Glutamatergic neuron (in vitro differentiated cells): ENCODE measurements at places on chromosomes 13 and 19. TPM values are rescaled to one million over a fixed set of nuclear protein-coding genes. Genes with fewer than 3 reads are reported as not detected.

Gene DAND5
- 0.44 TPM for total RNA-seq

Gene CC2D1A
- total RNA-seq, result 56.3 TPM

Gene NANOS2
- not detected for total RNA-seq

Gene ZNF829
- 4.5 TPM for total RNA-seq

Gene SIGLEC12
- not detected for total RNA-seq

Gene PPP1R13L
- total RNA-seq, result 0.93 TPM

Gene UBAC2
- total RNA-seq, result 33.3 TPM

DNA sequence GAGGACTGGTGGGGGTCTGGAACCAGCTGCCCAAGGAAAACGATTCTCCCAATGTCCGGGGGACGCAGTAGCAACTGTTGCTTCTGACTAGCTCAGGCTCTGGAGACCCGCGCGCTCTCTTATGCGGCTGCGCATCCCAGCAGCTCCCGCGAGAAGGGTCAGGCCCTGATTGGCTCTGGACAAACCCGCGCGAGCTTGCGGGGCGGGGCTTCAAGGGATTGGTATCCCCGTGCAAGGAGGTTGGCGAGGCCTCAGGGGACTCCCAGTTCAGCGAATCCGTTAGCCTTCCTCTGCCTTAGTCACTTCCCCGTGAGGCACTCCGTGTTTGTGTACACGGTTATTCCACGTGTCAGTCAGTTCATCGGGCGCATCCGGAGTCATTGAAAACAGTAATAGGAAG lies 20.2 kb downstream of the SIGLECL1 start:
- H3K36me3 ChIP-seq, result peaks cover 3% of the 10 kb centered on the region
- no peaks in the 10 kb centered on the region for H3K4me1 ChIP-seq
- no peak overlapping the region for H3K4me3 ChIP-seq

- peak overlapping the region; percentile 55 for H3K27ac ChIP-seq
- DNase-seq, result no peak
- H3K27me3 ChIP-seq, result peaks cover 19% of the 10 kb centered on the region
- H3K36me3 ChIP-seq, result no peaks in the 10 kb centered on the region
- peaks cover 55% of the 10 kb centered on the region for H3K4me1 ChIP-seq
These were observed 46.2 kb downstream of the ACTN4 start for GRCh38 chr19:38693380-38694223.

GRCh38 chr13:66974174-66974573 lies 256.0 kb downstream of the PCDH9 start:
- no peak overlapping the region for H3K27ac ChIP-seq
- peaks cover 11% of the 10 kb centered on the region for H3K4me1 ChIP-seq
- H3K27me3 ChIP-seq, result peaks cover 3% of the 10 kb centered on the region
- H3K36me3 ChIP-seq, result no peaks in the 10 kb centered on the region
- DNase-seq, result no peak

- no peak overlapping the region for H3K4me3 ChIP-seq
- no peak overlapping the region for H3K27ac ChIP-seq
- peaks cover 4% of the 10 kb centered on the region for H3K27me3 ChIP-seq
- peaks cover 4% of the 10 kb centered on the region for H3K4me1 ChIP-seq
- DNase-seq, result no peak
These were observed 24.6 kb downstream of the ZNF160 start for GRCh38 chr19:53078668-53079067.

GRCh38 chr13:50107205-50107604 lies 92.0 kb downstream of the KCNRG start:
- H3K27ac ChIP-seq, result no peak overlapping the region

DNA sequence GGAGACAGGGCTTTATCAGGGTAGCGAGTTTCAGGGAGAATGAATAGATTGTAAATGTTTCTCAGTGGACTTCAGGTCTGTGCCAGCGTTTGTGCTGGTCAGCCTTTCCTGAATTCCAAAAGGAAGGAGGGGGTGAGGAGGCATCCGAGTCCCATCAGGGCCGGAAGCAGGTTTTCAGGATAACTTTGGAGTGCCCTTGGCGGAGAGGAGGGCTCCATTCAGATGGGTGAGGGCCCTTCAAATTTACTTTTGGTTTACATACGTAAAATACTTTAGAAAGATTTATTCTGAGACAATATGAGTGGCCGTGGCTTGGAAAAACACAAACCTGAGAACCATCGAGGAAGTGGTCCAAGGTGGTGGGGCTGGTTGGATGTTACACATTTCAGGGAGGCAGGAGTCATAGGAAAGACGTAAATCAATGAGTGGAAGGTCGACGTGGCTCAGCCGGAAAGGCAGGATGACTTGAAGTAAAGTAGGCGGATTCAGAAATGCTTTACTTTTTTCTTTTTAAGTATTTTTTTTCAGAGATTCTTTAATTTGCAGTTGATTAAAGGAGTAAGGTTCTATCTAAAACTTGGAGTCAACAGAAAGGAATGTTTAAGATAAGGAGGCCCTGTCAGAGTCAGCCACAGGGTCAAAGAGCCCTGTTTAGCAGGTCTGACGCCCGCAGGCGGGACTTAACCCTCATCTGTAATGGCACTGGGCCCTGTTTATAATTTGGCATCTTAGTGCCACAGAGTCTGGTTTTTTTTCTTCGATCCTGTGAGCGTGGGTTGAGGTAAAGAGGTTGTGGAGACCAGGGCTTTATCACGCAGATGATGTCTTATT lies 32.8 kb downstream of the ATP11A start:
- no peak overlapping the region for H3K27ac ChIP-seq
- H3K4me3 ChIP-seq, result no peak overlapping the region
- H3K27me3 ChIP-seq, result peaks cover 6% of the 10 kb centered on the region
- peaks cover 20% of the 10 kb centered on the region for H3K4me1 ChIP-seq
- DNase-seq, result no peak

DNA sequence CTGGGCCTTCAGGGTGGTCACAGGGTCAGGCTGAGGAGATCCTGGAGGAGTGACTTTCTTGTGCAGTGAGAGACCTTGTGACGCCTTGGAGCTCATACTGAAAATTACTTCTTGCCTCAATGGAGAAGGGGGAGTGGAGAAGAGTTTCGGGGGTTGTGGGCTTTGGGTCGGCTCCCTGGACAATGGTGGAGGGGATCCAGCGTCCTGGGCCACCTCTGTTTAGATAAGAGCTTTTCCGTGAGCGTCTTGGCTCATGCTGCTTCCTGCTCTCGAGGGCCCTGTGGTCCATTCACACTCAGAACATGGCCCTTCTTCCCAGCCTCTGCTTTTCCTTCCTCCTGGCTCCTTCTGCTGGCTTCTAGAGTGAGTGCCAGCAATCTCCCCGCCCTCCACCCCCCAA lies 81.9 kb downstream of the FLT1 start:
- H3K27ac ChIP-seq, result no peak overlapping the region
- no peak overlapping the region for H3K4me3 ChIP-seq
- H3K36me3 ChIP-seq, result no peaks in the 10 kb centered on the region

GRCh38 chr19:38190061-38190460 lies 34.0 kb downstream of the DPF1 start:
- no peak for DNase-seq
- H3K27me3 ChIP-seq, result peaks cover 2% of the 10 kb centered on the region
- H3K4me3 ChIP-seq, result no peak overlapping the region
- peaks cover 7% of the 10 kb centered on the region for H3K36me3 ChIP-seq
- H3K4me1 ChIP-seq, result peaks cover 2% of the 10 kb centered on the region

DNA sequence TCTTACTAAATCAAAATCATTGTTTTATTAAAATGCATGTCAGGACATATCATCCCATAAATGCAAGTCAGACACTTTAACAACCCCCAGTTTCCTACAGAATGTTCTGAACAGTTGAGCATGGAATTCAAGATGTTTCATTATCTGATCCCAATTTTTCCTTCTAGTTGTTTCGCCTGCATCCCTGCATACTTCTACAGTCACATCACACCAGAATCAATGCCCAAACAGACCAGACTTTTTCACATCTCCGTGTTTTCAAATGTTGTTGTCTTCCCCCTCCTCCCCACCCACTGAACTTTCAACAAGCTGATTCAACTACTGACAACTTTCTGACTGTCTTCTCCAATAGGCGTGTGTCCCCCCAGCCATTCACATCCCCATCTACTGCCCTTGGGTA lies 48.6 kb downstream of the LHFPL6 start:
- no peak overlapping the region for H3K27ac ChIP-seq
- peaks cover 1% of the 10 kb centered on the region for H3K27me3 ChIP-seq
- H3K36me3 ChIP-seq, result no peaks in the 10 kb centered on the region
- no peaks in the 10 kb centered on the region for H3K4me1 ChIP-seq
- no peak overlapping the region for H3K4me3 ChIP-seq

DNA sequence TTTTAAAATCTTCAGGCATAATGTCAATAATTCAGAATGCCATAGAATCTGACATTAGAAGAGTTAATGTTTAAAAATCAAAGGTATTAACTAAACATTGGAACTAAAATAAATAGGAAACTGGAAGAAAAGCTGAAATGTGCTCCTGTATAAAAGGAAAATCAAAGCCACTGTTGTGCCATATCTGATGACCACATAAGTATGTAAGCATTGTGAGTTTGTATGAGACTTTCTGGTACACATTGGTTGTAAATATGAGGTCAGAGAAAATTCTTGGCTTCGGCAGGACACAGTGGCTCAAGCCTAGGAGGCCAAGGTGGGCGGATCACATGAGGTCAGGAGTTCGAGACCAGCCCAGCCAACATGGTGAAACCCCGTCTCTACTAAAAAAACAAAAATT lies 48.3 kb upstream of the INTS6 start:
- no peaks in the 10 kb centered on the region for H3K4me1 ChIP-seq
- peaks cover 3% of the 10 kb centered on the region for H3K27me3 ChIP-seq
- DNase-seq, result no peak

- peaks cover 2% of the 10 kb centered on the region for H3K27me3 ChIP-seq
- no peak overlapping the region for H3K27ac ChIP-seq
- no peaks in the 10 kb centered on the region for H3K4me1 ChIP-seq
- peaks cover 12% of the 10 kb centered on the region for H3K36me3 ChIP-seq
- no peak overlapping the region for H3K4me3 ChIP-seq
These were observed 83.8 kb downstream of the MBD3L1 start for GRCh38 chr19:8915997-8916396.

DNA sequence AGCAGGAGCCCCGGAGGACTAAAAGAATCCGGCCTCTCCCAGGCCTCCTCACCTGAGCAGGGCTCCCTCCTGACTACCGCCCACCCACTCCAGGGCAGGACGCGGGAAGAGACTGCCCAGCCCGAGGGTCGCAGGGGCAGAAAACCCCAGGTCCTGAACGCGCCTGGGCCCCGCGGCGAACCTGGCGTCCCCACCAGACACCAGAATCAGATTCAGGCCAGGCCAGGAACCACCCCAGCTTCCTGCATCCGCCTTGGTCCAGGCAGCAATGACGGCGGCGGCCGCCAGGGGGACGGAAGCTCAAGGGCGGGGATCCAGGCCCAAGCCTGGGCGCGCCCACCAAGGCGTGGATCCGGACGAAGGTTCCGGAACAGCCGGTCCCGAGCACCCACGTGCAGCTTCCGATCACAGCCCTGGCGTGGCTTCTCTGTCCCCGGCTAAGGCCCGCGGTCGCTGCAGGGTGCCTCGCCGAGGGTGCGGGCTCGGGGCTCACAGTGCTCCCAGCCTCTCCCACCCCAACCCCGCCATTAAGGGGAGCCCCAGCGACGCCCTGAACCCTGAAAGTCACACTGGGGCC lies 3.6 kb downstream of the LGALS7 start:
- peak; percentile 88 for DNase-seq
- H3K4me1 ChIP-seq, result no peaks in the 10 kb centered on the region
- peak overlapping the region; percentile 43 for H3K27ac ChIP-seq
- H3K27me3 ChIP-seq, result peaks cover 4% of the 10 kb centered on the region

DNA sequence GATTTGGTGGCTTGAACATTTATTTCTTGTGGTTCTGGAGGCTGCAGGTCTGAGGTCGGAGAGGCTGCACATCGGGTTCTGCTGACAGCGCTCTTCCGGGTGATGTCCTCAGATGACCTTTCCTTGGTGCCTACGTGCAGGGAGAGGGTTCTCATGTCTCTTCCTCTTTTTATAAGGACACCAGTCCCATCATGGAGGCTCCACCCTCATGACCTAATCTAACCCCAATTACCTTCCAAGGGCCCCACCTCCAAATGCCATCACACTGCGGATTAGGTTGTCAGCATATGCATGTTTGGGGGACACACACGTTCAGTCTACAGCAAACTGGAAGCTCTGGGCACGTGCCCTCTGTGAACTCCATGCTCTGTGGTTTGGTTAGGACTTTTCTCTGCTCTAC lies 338.6 kb downstream of the FGF9 start:
- H3K4me3 ChIP-seq, result no peak overlapping the region
- H3K27ac ChIP-seq, result no peak overlapping the region

DNA sequence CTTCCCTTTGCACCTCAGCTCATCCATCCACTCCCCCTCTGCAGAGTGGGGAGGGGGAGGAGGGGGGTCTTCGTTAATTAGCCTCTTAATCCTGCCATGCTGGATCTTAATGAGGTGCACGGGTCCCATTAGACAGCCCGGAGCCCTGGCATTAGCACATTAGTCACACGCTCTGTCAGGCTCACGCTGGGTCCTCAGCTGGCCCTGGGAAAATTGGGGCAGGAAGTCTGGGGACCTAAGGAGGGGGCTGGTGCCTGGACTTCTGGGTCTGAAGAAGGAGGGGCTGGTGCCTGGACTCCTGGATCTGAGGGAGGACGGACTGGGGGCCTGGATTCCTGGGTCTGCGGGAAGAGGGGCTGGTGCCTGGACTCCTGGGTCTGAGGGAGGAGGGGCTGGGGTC lies 444 bp upstream of the NCCRP1 start:
- H3K4me3 ChIP-seq, result no peak overlapping the region
- DNase-seq, result no peak
- H3K36me3 ChIP-seq, result no peaks in the 10 kb centered on the region
- peaks cover 12% of the 10 kb centered on the region for H3K27me3 ChIP-seq
- H3K27ac ChIP-seq, result no peak overlapping the region

GRCh38 chr19:49637821-49638738 lies 1.9 kb downstream of the RRAS start:
- peaks cover 17% of the 10 kb centered on the region for H3K27me3 ChIP-seq
- no peak overlapping the region for H3K27ac ChIP-seq
- peak; percentile 60 for DNase-seq
- H3K36me3 ChIP-seq, result no peaks in the 10 kb centered on the region
- H3K4me3 ChIP-seq, result peak overlapping the region; percentile 79

DNA sequence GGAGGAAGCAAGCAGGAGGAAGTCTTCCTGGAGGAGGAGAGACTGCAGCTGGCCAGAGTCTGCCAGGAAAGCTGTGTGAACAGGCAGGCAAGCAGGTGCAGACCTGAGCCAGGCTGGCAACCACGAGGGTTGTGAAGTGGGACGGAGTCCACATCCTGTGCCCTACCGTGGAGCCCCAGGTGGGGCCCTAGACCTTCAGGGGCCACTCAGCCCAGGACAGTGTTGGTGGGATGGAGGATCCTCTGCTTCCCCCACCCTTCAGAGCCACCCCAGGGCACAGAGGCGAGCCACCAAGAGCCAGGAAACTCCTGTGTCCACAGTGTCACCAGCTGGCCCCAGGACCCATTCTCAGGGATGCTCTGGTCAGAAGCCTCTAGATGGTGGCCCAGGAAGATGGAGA lies 8.4 kb upstream of the VSTM2B start:
- H3K36me3 ChIP-seq, result no peaks in the 10 kb centered on the region
- no peak overlapping the region for H3K4me3 ChIP-seq
- H3K27ac ChIP-seq, result no peak overlapping the region
- peaks cover 10% of the 10 kb centered on the region for H3K27me3 ChIP-seq
- peak; percentile 4 for DNase-seq

DNA sequence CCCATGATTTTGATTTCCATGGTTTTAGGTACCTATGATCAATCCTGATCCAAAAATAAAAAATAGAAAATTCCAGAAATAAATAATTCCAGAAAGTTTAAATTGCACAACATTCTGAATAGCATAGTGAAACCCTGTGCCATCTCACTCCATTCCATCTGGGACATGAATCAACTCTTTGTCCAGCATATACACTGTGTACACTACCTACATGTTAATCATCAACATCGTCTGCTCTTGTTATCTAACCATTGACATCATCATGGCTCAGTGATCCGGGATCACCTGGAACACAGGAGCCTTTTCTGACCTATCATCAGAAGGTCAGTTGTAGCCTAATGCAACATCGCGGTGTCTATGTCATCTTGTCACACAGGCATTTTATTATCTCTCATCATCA lies 75.6 kb downstream of the MYO16 start:
- DNase-seq, result no peak
- peaks cover 8% of the 10 kb centered on the region for H3K36me3 ChIP-seq
- H3K4me1 ChIP-seq, result no peaks in the 10 kb centered on the region
- no peaks in the 10 kb centered on the region for H3K27me3 ChIP-seq
- H3K27ac ChIP-seq, result no peak overlapping the region
